ENCODE measurements at places on chromosomes 11 and 22.

GRCh38 chr11:46130286-46130940 lies 9.2 kb upstream of the PHF21A start:
- no peak for DNase-seq

GRCh38 chr11:65868076-65868667 lies 4.4 kb downstream of the EFEMP2 start:
- no peak for DNase-seq

- peak; percentile 89 for DNase-seq
Measured at GRCh38 chr11:59560702-59561473, 49.5 kb downstream of the OR4D9 start.

DNA sequence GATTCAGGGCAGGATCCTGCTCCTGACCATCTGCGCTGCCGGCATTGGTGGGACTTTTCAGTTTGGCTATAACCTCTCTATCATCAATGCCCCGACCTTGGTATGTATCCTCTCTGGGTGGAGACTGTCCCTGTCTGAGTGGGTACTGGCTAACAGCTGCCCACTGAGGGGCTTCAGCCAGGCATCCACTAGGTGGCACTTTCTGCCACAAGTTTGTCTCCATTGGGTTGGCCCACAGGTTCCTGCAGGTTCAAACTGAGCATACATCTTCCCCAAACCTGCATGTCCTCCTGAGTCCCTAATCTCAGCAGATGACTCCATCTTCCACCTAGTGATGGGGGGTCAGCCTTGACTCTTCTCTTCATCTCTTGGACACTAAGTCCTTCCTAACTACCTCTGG lies 4.4 kb downstream of the SLC2A11 start:
- DNase-seq: peak; percentile 53

DNA sequence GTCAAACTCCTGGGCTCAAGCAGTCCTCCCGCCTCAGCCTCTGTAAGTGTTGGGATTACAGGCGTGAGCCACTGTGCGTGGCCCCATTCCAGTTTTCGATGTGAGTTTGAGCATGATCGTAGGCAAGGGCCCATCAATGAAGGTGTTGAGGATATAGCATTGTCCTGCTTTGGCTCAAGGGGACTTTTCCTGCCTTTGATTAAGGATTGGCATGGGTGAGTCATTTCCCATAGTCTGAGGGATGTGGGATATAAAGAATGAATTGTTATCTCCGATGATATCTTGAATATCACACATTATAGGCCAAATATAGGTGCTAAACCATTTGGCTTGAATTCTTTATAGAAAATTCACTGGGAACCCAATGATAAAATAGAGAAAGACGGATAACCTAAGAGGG lies 30.4 kb downstream of the STIM1 start:
- DNase-seq: peak; percentile 30

DNA sequence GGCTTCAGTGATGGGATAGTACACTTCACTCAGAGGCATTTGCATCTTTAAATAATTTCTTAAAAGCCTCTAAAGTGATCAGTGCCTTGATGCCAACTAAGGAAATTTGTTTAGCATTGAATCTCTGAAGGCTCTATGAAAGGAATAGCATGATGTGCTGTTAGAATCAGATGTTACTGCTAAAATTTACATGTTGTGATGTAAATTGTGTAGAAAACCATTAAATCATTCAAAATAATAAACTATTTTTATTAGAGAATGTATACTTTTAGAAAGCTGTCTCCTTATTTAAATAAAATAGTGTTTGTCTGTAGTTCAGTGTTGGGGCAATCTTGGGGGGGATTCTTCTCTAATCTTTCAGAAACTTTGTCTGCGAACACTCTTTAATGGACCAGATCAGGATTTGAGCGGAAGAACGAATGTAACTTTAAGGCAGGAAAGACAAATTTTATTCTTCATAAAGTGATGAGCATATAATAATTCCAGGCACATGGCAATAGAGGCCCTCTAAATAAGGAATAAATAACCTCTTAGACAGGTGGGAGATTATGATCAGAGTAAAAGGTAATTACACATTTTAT lies 4.6 kb downstream of the MALAT1 start:
- DNase-seq: no peak

DNA sequence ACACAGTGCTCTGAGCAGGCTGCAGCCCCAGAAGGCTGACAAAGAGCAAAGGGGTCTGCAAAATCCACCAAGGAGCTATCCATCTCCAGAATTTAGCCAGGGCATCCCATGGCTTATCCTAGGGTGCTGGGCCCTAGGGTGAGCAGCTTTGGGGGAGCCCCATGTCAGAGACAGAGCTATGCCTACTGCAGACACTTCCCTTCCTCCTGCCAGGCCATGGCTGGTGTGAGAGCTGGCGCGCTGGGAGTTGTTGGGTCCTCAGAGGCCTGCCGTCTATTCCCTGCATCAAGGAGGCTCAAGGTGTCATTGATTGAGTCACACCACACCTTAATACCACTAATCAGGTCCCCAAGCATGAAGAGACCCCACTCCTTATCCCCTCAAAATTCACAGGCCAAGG lies 85.3 kb upstream of the TP53I11 start:
- no peak for DNase-seq

DNA sequence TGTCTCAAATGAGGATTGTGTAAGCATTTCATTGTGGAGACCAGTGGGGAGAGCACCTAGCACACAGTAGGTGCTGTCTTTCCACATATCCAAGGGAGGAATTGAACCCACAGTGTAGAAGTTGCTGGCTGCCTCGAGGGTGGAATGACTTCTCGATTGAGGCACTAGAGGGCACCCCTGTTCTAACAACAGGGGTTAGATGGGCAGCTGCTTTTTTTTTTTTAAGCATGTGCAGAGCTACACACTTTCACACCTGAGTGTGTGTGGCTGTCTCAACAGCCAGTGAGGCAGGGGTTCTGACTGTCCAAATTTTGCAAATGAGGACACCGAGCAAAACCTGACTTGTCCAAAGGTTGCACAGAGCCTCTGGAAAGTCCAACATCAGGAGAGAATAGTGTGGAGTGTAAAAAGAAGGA lies 118.2 kb upstream of the CRYBB3 start:
- DNase-seq: peak; percentile 36

DNA sequence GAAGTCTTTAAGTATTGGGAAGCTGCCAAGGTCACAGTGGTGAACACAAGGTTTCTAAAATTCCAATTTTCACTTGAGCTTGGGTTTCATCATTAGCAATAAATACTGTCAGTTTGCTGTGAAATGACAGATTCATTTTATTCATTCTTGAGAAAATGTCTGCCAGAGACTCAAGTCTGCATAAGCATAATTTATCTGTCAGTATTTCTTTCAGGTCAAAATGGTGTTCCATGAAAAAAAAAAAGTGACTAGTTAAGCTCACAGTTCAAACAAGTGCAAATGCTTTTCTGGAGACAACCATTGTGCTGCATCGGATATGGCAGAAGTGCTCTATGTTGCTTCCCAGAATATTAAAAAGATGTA lies 8.1 kb upstream of the GDPD5 start:
- DNase-seq: no peak

- DNase-seq: peak; percentile 75
Measured at GRCh38 chr22:37905534-37906363, at the start of gene MICALL1. Gene MICALL1 (plus strand): TSS chr22:37906297. CDS start chr22:37906423, 126 bp downstream.

GRCh38 chr22:26671317-26672059 lies 14.1 kb downstream of the MIAT start:
- DNase-seq: no peak

DNA sequence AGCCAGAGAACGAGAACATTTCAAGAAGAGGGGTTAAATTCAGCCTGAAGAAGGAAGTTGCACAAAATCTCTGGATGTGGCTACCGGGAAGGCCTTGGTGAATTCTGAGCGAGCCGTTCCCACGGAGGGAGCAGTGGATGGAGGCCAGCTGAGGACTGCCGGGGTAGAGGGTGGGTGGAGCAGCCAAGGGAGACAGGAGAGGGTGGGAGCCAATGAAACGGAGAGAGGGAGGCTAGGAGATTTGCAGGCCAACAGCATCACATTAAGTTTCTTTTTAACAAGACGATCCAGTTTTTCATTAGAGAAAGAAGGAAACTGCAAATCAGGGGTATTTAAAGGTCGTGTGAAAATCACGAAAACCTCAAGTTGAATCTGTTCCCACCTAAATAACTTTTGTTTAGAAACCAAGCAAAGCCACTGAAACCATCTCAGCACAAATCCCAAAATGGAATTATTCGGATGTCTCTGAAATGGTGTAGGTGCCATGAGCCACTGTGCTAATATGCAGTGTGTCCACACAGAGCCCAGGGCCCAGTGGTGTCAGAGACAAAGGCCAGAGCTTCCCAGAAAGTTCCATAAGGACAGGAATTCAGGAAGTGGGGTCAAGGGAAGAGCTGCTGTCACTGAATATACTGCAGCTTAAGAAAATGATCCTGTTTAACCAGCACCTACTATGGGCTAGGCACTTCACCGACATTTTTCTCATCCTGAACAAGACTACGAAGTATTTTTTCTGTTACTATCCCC lies 59.7 kb upstream of the SLC35C1 start:
- peak; percentile 18 for DNase-seq

DNA sequence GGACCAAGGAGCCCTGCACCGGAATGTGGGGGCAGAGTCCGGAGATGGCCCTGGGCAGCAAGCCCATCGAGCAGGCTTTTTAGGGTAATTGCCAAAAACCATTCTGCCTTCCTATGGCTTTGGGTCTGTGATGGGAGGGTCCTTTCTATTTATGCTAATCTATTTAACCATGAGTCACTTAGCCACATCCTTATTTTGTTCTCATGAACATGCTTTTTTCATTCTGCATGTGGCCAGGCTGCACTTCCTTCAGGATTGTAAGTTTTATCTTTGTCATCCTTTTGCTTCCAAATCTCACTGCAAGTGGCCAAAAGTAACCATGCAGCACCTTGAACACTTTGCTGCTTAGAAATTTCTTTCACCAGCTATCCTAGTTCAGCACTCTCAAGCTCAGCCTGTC lies 88.3 kb downstream of the EFCAB6 start:
- no peak for DNase-seq

DNA sequence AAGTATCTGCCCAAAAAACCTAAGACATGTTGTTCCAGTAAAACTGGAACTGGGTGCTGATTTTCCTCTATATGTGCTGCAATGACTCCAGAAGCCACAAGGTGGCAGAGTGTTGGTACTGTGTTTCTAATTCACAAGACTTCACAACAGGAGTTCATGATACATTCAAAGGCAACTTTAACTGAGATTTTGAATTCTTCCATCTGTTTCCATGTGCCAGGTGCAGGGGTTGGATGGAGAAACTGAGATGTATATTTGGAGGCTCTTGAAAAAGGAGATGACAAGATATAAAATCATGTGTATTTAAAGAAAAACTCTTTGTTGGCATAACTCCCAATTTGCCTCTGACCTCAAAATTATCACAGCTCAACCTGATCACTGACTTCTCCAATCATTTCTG lies 1098.6 kb upstream of the CCDC90B start:
- peak; percentile 45 for DNase-seq

DNA sequence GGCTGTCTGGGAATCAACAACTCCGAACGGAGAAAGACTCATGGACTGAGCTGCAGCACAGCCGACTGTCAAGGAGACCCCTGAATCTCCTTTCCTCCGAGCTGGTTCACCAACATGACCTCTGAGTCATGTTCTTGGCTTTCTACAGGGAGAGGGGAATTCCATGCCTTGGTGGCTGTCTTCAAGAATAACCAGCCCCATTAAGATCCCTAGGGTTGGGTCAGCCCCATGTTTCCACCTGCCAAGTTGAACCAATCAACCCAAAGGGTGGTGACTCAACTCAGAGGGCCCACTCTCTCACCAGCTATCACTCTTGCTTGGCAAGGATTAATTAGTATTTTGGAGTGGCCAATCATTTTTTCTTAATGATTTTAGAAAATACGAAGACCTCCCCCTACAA lies 28.3 kb upstream of the IGSF22 start:
- peak; percentile 53 for DNase-seq

DNA sequence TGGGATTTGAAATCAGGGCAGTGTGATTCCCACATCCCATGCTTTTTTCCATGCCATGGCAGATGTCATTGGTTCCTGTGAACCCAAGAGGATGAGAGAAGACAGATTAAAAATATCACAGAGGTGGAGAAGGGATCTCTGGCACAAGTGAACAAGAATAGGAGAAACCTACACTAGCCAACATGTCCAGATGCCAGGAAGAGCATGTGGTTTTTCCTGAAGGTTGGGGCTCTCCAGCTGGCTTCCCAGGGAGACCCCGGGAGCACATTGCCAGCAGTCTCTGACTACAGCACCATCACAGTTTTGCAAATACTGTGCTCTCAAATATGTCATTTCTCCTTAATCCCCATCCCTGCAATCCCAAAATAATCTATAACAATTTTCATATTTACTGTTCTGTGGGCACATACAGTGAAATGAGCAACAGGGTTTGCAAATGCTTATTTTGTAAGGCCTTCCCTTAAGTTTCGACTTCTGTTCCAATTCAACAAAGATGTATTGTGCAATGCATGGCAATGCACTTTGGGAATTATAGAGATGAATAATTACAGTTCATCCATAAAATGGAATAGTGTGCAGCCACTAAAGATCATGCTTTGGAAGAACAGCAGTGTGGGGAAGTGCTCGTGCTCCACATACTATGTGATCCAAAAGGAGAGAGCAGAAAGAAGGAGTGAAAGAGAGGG lies 4.8 kb downstream of the ANKK1 start:
- DNase-seq: no peak

DNA sequence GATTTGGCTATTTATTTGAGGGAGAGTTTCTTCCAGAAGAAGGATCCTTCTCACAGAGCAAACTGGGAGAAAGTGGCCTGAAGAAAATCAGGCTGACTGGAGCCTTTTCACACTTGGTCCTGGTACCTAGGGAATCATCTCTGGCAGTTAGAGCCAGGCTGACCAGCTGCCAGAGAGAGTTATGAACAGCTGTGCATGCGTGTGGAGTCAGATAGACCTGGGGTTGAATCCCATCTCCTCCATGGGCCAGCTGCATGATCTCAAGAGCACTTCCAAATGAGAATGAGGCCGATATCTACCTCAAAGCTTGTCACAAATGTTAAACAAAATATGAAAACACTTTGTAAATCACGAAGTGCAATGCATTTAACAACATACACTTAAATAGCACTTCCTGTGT lies 390.0 kb downstream of the TENM4 start:
- no peak for DNase-seq

- peak; percentile 67 for DNase-seq
Measured at GRCh38 chr11:73493956-73494598, 103.8 kb downstream of the FAM168A start.
